ENCODE measurements at places on chromosomes 1 and 21.

DNA sequence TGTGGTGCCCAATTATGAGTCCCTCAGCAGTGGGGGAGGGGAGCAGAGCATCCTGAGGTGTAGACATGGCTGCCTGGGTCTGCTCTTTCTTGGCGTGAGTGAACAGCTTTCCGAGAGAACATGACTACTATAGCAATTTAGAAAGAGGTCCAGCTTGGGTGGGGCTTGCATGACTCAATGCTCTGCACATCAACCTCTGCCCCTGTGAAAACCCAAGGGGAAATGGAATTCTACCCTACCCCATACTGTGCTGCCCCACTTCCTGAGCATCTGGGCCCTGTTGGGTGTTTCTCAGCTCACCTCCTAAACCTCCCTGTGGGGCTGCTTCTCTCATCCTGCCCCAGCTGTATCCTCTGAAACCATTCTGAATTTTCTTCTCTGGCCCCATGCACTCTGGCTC lies 8.2 kb upstream of the AZIN2 start:
- DNase-seq = no peak

DNA sequence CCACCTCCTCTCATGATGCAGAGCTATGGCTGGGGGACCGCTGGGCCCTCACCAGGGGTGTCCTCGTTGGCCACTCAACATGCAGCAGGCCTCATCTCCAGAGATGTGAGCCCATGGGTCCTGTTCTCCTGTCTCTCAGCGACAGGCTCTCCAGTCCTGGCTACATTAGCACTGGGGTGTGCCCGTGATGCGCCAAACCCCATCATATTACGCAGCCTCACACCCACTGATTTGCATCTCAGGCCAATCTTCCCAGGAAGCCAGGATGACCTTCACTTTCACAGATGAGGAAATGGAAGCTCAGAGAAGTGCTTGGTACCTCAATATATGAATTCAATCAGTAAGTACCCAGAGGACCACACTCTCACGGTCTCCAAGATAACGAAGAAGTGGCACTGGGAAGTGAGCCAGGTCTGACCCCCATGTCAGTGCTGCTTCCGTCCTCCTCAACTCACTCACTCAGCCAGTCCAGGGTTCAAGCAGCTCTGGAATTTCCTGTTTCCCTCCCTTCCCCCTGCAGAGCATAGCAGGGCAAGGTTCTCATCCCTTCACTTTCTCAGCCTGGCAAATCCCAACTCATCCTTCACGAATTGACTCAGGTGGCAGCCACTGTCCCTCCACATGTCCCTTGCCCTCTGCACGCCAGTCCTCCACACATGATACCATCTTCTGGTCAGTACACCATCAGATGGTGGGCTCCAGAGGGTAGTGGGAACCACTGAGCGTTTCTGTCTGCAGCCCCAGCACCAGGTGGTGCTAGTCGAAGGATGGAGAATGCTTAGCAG lies 28.9 kb upstream of the EVA1B start:
- DNase-seq = no peak

DNA sequence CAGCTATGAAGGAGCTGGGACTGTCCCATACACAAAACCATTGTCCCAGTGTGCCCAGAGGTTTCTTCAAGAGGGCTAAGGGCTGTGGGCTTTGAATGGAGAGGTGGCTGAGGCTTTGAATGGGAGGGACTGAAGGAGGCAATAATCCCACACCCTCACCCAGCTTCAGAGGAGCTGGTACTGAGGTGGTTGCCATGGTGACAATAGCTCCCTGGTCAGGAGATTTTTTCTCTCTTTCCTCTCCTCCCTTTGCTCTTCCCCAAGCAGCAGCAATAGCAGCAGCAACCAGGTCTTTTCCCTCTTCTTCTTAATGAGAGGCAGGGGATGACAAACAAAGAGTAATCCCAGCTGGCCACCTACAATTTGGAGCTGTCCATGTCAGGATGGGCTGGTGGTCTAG lies 1.6 kb downstream of the HPCAL4 start:
- DNase-seq = no peak

- DNase-seq = no peak
These were observed 16.0 kb downstream of the PSRC1 start for GRCh38 chr1:109266965-109267364.

- DNase-seq = no peak
These were observed 78.9 kb downstream of the RHOU start for GRCh38 chr1:228814176-228814575.

- no peak for DNase-seq
These were observed 73.7 kb downstream of the SLC16A1 start for GRCh38 chr1:112882271-112882744.

- no peak for DNase-seq
These were observed 6.3 kb upstream of the GPR25 start for GRCh38 chr1:200866521-200866920.

- no peak for DNase-seq
These were observed 34.5 kb downstream of the UCK2 start for GRCh38 chr1:165861911-165862310.

GRCh38 chr1:220819467-220820026 lies 32.8 kb downstream of the MTARC1 start:
- no peak for DNase-seq

DNA sequence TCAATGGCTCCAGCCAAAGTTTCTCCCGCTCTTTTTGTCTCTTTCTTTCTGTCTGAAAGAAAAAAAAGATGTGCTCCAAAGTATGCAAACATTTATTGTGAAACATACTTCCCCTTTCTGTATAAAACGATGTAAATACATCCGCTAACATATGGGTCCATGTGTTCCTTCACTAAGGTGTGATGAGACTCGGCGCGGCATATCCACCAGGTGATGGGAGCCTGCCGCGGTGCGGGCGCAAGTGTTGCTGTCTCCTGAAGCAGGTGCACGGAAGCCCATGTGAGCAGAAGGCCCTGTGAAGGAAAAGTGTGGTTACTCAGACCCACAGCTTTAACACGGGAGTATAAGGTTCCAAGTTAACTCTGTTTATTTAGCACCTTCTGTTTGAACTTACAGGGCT lies 466.6 kb upstream of the C1orf87 start:
- DNase-seq = no peak

DNA sequence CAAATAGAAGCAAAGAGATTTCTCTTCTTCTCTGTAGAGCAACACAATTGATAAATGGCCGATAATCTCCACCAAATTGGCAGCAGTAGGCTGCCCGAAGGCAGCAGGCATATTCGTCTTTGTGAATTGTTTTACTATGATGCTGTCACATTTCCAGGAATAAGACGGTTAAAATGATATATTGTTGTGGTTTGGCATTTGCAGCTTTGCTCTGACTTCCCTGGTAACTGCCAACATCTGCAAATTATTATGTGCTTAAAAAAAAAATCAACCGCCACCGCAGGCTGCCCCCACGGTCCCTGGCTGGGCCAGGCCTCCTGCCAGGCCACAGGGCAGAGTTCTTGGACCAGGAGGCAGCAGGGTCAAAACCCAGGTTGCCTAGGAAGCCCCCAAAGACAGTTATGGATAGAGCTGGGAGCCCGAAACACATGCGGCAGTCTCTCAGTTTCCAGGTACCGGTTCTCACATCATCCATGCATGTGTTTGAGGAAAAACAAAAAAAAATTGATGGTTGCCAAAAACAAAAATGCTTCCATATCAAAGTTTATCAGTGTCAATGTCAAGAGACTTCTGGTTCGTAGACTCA lies 179.3 kb downstream of the ETS2 start:
- no peak for DNase-seq

DNA sequence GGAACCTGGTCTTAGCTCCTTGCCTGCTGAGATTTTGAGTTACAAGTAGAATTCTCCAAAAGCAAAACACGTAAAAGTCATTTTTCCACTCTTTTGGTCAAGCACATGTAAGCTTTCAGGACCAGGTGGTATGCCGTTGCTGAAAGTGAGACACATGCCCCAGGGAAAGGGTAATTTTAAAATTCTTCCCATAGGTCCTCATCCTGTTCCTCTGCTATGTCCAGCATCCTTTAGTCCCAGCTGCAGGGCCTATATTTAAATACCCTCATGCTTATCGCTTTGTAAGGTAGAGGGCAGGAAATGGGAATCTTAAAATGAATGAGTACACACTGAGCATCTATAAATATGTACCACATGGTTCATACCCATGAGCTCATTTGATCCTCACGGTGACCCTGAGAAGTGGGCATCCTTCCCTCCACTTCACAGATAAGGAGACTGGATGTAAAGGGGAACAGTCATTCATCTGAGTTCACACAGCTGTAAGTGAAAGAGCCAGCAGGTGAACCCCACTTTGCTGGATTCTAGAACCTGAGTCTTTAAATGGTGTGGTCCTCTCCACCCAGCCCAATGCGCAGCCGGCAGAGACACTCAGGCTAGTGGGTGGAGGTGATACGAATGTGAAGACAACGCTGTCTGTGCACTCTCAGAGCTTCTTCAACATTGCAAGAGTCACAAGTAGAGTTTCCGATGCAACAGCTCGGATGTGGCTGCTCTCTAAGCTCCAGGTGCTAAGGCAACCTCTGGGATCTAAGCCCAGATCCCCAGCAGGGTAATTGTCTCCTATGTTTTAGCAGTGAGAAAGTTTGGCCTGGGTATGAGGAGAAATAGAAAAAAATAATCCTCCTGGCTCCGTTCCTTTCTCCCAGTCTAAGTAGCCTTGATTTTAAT lies 163.5 kb downstream of the PLXNA2 start:
- DNase-seq = no peak

GRCh38 chr1:26351590-26352337 lies 2.2 kb downstream of the CRYBG2 start:
- peak; percentile 29 for DNase-seq

GRCh38 chr1:110648417-110648816 lies 26.3 kb downstream of the KCNA3 start:
- no peak for DNase-seq

GRCh38 chr1:165387505-165387904 lies 31.0 kb upstream of the LMX1A start:
- no peak for DNase-seq

GRCh38 chr1:221756830-221757551 lies 15.1 kb upstream of the DUSP10 start:
- DNase-seq = no peak

GRCh38 chr1:192904438-192904895 lies 95.6 kb downstream of the RGS2 start:
- DNase-seq = no peak

GRCh38 chr1:230868736-230869385 lies 540 bp upstream of the C1orf198 start:
- peak; percentile 78 for DNase-seq

DNA sequence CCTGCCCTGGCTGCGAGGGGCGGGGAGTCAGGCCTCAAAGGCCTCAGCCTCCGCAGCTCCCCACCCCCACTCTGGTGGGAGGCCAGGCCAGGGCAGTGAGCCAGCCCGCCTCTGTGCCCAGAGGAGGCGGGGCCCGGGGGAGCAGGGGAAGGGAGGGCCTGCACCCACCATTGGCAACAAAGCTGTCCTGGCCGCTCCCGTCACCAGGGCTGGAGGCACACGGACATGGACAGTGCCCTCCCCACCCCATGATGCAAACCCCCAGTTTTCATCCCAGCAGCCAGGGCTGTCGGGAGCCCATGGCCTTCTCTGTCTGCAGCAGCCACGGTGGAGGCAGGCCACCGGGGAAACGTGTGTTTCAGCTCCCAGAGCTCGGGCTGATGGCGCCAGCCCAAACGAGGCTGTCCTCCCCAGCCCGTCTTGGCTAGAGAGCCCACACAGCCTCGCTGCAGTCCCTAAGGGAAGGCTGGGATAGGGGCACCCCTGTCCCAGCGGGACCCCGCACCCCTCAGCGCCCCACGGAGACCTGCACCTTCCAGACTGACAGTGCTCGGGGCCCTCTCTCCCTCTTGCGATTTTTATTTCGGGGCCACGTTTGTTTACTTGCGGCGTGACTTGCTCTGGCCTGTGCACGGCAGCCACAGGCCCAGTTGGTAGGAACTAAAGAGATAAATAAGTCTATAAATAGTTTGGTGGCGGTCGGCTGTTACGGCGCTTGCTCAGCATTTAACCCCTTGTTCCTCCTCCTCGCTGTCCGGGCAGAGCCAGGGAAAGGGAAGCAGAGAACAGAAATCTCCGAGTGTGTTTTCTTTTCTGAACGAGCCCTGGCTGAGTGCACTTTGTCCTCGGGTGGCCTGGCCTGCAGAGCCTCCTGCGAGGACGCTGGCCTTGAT lies 101.8 kb downstream of the PRDM16 start:
- no peak for DNase-seq

DNA sequence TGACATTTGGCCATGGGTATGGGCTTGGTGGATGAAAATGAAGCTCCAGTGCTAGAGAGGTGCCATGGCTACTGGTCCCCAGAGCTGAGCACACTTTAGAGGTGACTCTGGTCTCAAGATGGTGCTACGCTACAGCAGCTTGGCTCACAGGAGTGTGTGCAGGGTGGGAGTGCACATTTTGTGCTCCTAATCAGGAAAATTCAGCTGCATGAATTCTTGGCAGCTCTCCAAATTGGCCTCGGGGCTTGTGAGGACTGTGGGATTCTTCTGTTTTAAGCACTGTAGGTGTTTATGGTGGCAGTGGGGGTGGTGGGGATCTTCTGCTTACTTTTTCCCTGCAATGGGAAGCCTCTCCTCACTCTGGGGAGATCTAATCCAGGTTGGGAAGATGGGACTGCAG lies 17.3 kb upstream of the TIPRL start:
- DNase-seq = no peak

DNA sequence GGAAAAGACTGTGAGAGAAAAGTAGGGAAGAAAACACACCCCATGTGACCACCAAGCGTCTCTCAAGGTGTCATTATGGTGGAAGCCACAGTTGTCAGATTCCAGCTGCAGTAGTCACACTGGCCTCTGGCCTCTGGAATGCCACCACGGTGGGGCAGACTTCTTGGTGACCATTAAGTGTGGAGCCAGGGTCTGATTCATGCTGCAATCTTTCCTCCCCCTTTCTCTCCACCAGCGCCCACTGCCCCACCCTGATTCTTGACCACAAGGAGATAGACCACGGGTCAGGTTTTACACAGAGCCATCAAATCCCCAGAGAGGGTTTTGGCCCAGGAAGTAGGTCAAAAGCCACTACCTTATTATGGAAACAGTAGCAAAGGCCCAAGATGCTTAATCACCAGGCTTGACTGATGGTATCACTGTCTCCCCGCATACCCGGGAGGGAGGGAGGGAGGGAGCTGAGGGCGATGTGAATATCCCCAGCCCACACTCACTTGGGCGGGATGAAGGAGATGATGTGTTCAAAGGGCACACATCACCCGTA lies 52.7 kb upstream of the GRHL3 start:
- DNase-seq = no peak

GRCh38 chr1:5725406-5725805 lies 266.8 kb downstream of the NPHP4 start:
- DNase-seq = no peak

GRCh38 chr21:40568807-40569206 lies 278.2 kb downstream of the DSCAM start:
- DNase-seq = no peak

- no peak for DNase-seq
These were observed 12.6 kb upstream of the RHBG start for GRCh38 chr1:156356262-156356874.

- DNase-seq = no peak
These were observed 6.2 kb downstream of the PLA2G5 start for GRCh38 chr1:20076223-20076622.
